ENCODE measurements at places on chromosomes 5 and 9.

- no peak for DNase-seq
Observed at GRCh38 chr5:5756762-5757161, 334.3 kb downstream of the ICE1 start.

DNA sequence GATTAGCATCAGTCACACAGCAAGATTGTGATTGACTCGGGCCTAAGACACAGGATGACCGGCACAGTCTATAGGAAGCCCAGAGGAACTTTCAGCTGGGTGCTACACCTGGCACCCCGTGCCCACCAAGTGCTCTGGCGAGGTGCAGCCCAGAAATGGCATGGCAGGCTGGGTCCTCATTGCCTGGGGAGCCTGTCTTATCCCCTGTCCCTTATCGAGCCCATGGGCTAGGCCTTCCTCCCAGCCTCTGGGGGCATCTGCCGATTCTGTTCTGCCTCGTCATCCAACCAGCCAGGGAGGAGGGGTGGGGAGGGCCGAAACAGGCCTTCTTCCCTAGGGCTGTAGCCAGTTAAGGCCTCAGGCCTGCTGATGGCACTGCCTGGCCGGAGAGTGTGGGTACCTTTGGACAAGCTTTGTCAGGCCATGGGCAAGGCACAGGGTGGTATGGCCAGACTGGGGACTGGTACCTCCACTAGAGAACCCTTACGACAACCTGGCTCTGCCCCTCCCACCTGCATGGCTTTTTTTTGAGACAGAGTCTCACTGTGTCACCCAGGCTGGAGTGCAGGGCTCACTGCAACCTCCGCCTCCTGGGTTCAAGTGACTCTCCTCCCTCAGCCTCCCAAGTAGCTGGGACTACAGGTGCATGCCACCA is 1.6 kb downstream of the GRK6 start:
- no peak for DNase-seq

DNA sequence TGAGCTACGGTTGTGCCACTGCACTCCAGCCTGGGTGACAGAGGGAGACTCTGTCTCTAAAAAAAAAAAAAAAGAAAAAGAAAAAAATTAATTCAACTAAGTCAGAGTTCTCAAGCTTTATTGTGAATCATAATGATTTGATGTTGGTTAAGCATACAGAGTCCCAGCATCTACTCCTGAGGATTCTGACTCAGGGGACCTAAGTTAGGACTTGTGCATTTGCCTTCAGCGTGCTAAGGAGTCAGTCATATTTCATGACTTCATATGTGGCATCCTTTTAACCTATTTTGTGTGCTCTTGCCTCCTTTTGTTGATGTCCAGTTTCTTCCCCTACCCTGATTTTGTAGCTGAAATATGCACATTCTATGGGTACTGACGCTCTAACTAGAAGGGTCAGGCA is 2.9 kb downstream of the MYOZ3 start:
- DNase-seq: no peak

DNA sequence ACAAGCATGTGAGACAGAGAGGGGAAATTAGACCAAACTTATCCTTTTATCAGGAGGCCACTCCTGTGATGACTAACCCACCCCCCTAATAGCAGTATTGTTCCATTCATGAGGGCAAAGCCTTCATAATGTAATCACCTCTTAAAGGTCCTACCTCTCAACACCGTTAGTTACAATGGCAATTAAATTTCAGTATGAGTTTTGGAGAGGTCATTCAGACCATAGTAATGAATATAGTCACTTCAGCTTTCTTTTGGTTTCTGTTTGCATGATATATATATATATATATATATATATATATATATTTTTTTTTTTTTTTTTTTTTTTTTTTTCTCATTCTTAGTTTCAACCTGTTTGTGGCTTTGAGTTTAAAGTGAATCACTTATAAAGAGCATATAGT is 10.5 kb downstream of the ADGRV1 start:
- no peak for DNase-seq

DNA sequence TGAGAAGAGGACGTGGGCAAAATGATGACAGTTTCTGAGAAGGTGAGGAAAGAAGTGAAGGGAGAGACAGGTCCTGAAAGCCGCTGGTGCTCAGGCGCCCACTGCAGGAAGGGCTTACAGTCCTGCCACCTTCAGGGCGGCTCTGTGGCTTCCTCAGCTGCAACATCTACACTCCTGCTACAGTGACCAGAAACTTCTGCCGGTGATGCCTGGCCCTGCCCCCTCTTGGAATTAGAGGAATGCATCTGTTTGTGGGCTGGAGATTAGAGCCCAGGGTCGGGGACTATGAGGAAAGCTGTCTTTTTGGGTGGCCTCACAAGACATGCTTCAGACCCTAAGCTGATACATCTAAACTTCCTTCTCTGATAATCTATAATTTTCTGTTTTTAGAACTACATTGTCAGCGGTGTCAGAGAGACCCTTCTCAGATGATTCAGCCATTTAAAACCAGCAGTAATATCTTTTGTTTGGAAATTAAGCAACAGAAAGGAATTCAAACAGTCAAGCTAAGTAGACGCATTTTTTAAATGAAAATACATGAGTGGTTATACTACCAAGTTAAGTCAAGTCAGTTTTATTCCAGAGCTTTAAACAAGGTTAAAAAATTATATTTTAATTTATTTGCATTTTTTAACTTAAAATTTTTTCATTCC is 30.4 kb downstream of the PRDM6 start:
- no peak for DNase-seq

GRCh38 chr5:73856997-73857396 is 231.0 kb downstream of the ARHGEF28 start:
- DNase-seq: no peak

GRCh38 chr9:68869022-68869421 is 144.9 kb downstream of the PRKACG start:
- DNase-seq: no peak

- no peak for DNase-seq
Observed at GRCh38 chr5:71693828-71694427, 25.1 kb upstream of the CARTPT start.

GRCh38 chr5:140236891-140237598 is 62.1 kb downstream of the CYSTM1 start:
- DNase-seq: no peak

DNA sequence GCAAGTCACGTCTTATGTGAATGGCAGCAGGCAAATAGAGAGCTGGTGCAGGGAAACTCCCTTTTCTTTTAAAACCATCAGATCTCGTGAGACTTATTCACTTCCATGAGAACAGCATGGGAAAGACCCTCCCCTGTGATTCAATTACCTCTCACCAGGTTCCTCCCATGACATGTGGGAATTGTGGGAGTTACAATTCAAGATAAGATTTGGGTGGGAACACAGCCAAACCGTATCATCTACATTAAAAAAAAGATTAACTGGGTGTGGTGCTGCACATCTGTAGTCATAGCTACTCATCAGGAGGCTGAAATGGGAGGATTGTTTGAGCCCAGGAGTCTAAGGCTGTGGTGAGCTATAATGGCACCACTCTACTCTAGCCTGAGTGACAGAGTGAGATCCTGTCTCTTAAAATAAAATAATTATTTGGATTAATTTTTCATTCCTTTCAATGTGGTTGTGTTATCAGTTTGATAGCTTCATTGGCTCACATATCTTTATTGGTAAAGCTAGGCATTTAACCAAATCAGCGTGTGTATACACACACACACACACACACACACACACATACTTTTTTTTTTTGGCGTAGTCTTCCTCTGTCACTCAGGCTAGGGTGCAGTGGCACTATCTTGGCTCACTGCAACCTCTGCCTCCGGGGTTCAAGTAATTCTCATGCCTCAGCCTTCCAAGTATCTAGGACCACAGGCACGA is 21.8 kb downstream of the DENND4C start:
- no peak for DNase-seq

DNA sequence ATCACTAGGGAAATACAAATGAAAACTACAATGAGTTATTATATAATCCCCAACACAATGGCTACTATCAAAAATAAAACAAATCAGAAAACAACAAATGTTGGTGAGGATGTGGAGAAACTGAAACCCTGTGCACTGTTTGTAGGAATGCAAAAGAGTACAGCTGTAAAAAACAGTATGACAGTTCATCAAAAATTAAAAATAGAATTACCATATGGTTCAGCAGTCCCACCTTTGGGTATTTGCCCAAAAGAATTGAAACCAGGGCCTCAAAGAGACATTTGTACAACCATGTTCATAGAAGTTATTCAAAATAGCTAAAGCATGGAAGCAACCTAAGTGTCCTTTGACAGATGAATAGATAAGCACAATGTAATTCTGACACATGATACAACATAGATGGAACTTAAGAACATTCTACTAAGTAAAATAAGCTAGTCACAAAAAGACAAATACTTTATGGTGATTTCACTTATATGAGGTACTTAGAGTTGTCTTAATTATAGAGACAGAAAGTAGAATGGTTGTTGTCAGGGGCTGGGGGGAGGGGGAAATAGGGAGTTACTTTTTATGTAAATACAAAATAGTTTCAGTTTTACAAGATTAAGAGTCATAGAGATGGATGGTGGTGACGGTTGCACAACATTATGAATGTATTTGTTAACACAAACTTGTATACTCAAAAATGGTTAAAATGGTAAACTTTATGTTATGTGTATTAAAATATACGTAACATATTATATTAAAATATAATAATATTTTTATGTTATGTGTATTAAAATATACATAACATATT is 102.8 kb downstream of the KCTD16 start:
- DNase-seq: no peak

GRCh38 chr9:129437626-129438323 is 183.1 kb downstream of the C9orf50 start:
- no peak for DNase-seq

DNA sequence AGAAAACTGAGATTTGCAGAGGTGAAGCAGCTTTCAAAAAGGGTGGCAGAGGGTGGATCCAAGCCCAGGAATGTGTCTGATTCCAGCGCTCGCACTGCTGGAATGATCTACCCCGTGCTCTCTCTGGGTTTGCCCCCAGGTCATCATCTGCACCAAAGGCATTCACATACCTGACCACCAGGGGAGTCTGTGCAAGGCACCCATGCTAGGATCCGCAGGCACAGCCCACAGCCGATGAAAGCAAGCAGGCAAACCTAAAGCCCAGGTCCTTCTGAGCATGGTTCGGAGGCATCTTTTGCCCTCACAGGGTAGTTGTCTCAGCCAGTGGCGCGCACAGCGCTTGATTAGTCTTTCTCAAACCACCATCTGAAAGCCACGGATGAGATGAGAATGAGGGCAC is 56.6 kb downstream of the TEK start:
- DNase-seq: no peak

DNA sequence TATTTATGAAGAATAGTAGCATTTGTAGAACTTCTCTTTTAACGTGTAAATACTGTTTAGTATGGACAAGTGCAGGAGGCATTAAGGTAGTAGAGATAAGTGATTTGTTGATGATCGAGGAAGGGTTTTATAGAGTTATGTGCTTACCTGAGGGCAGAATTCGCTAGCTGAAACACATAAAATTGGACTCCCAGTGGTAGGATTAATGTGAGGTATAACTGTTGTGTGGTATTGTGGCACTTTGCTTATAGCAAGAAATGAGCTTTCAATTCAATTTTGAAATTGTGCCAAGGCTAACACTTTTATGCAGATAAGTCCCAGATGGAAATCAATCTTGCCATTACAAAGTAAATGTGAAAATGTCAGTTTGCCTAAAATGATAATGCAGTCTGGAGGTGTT is 1.2 kb downstream of the AP3S1 start:
- no peak for DNase-seq

GRCh38 chr9:92392690-92393089 is 11.7 kb downstream of the OGN start:
- DNase-seq: no peak

GRCh38 chr9:137851516-137852267 is 25.9 kb upstream of the CACNA1B start:
- no peak for DNase-seq

DNA sequence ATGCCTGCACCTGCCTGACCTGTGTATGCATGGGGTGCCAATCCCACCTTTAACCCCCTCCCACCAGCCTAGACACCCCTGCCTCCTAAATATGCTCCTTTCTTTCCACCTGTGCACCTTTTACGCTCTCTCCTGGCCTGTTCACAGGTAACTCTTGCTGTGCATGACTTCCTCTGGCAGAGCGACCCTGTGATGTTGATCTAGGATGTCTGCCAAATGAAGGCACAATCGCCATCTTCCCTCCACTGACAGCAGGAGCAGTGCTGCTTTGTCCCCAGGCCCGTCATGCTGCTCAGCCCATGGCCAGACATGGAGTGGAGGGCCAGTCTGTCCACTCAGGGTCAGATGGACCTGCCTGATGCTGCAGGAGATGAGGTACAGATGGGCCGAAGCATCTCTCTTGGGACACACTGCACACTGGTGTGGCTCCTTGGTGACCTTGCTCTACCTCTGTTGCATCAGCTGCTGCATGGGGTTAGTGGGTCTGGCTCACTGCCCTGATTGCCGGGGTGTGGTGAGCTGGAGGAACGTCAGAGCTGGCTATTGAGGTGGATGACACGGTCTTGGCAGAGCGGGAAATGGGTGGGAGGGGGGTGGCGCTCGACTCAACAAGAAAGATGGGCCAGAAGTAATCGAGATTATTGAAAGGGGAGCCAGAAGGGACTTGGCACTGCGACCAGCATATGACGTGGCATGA is 101.7 kb upstream of the PITX1 start:
- DNase-seq: no peak

GRCh38 chr9:27059907-27060306 is 49.1 kb upstream of the TEK start:
- DNase-seq: no peak

- DNase-seq: no peak
Observed at GRCh38 chr5:83331842-83332241, 139.7 kb upstream of the VCAN start.

GRCh38 chr5:36690041-36690961 is 83.9 kb downstream of the SLC1A3 start:
- DNase-seq: no peak

DNA sequence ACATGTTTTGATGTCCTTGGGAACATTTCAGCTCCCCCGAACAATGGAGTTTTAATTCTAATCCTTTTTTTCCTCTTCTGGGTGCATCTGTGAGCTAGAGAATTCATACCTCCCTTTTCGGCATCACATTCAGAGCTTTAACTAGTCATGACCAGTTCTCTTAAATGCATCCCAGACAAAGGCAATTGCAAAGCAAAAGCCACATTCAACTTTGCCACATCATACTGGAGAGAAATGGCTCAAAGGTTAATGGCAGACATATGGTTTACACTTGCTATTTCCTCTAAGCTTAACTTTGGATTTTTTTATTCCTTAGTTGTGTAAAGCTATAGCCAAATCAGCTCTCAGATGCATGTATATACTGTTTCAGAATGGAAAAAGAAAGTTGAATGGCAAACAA is 153.3 kb downstream of the ESM1 start:
- DNase-seq: no peak

DNA sequence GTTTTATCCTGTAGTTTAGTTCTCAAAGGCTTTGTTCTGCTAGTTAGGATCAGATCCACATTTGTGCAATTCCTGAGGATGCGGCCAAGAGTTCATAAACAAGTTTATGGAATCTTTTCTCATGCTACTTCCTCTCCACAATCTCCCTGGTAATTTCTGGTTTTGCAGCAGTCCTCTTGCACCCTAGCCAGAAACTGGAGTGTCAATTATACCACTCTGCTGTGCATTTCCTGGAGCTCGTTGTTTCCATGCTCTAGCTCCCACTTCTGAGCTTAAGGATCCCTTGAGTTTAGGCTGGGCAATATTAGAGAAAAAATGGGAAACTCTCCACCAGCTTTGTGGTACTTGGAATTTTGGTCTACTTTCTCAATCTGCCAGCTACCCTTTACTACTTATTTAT is 474.7 kb downstream of the DIRAS2 start:
- DNase-seq: peak; percentile 37

GRCh38 chr5:95817430-95817829 is 5.1 kb downstream of the GLRX start:
- DNase-seq: no peak
